ENCODE measurements at places on chromosomes 7 and 10. TPM values are rescaled to one million over a fixed set of nuclear protein-coding genes. Genes with fewer than 3 reads are reported as not detected.

OPN1SW gene
- not detected for total RNA-seq

CHAT gene
- not detected for total RNA-seq

EIF5AL1 gene
- 1.9 TPM for total RNA-seq

ABCF2 gene
- total RNA-seq = 67.3 TPM

PDZD7 gene
- 1.2 TPM for total RNA-seq

HOGA1 gene
- total RNA-seq = 1.7 TPM

Data from A549 treated with ZK216348 at 1 μM for 4 hours (cell line).